ENCODE measurements at places on chromosomes 16 and 17.

GRCh38 chr16:74607310-74607961, 522 bp upstream of the GLG1 start:
- no peak for DNase-seq

DNA sequence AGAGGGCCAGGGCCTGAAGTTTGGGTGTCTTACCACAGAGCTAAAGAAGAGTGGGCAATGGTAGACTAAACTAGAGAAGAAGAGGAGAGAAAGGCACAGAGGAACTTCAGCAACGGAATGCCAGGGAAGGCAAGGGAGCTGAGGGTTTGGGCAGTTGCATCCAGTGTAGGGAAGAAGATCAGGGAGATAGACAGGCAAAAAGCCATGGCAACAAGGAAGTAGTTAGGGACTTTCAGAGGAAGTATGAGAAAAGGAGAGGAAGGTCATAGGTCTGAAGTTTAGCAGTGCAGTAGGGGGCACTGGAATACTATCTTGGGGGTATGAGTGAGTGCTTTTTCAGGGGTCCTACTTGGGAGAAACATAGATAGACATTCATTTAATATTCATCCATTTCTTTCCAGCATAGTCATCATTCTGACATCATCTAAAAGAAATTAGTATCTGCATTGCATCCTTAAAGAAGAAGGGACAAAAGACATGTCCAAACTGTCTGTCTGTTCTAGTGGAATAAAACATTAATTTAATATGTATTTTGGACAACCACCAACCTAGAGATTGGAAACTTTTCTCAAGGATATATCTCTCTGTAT, 2.2 kb upstream of the NF1 start:
- DNase-seq = no peak

DNA sequence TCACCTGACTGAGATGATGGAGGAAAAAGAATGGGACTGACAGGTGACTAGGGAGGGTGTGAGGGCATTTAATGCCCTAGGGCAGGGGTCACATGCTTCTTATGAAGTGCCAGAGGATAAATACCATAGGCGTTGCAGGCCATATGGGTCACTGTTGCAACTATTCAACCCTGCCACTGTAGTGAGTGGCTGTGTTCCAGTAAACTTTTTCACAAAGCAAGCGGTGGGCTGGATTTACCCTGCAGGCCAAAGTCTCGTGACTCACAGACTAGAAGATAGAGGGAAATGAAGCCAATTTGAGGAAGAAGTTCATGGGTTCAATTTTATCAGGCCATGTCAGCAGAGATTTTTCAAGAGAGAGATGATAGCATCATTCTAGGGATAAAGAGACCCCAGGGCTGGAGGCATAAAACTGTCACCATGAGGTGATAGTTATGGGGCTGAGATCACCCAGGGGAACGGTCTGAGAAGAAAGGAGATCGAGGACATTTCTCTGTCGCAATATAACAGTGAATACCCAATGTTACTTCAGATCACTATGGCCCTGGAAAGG, 8.6 kb downstream of the ARHGAP17 start:
- peak; percentile 77 for DNase-seq

DNA sequence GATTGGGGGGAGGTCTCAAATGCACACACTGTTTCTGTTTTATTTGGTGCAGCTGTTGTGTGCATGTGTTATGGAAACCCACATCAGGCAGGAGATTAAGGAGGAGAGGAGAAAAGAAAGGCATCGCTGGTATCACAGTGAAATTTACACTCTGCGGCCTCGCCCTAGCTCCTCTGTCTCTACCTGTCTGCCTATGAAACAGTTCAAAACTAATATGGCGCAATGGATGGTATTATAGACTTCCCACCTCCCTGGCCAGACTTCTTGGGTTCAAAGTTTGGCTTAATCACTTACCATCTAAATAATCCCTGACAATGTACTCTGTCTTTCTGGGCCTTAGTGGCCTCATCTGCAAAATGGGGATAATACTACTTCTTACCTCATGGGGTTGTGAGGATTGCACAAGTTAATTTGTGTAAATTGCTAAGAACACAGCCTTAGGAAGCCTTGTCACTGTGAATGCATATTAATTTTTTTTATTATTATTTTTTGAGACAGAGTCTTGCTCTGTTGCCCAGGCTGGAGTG, 1.4 kb upstream of the ABCC1 start:
- DNase-seq = no peak

DNA sequence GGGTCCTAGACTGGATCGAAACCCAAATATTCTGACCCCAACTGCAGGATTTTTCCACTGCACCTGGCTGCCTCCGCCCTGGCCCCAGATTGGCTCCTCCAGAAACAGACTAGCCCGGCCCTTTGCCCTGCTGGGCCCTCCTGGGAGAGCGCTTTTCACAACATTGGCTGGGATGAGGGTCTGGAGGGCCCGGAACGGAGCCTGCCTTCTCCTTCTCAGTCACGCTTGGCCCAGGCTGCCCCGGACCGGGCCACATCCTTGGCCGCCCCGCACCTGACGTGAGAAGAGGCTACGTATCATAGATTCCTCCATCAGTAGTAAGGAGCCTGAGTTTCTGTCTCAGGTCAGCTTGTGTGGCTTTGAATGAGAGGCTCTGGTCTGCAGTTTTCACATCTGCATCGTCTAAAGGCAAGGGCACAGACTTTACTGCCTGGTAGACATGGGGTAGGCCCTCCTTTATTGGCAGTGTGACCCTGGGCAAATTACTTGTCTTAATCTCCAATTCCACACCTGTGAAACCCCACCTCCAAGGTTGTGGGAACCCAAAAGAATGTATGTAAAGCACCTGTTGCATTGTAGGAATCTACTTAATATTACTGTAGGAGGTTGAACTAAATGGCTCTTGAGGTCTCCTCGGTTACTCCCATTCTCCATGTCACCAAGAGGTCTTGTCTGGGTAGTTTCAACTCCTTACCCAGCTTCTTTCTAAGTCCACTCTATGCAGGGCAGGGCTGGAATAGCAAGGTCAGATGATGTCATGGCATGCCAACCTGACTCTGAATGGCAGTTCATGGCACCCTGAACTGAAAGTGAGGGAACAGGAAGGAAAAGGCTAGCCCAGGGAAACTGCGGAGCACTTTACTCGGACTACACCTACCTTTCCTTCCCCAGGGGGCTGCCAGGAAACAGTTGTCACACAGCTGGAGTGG, 661 bp downstream of the LRRC3C start:
- peak; percentile 23 for DNase-seq

DNA sequence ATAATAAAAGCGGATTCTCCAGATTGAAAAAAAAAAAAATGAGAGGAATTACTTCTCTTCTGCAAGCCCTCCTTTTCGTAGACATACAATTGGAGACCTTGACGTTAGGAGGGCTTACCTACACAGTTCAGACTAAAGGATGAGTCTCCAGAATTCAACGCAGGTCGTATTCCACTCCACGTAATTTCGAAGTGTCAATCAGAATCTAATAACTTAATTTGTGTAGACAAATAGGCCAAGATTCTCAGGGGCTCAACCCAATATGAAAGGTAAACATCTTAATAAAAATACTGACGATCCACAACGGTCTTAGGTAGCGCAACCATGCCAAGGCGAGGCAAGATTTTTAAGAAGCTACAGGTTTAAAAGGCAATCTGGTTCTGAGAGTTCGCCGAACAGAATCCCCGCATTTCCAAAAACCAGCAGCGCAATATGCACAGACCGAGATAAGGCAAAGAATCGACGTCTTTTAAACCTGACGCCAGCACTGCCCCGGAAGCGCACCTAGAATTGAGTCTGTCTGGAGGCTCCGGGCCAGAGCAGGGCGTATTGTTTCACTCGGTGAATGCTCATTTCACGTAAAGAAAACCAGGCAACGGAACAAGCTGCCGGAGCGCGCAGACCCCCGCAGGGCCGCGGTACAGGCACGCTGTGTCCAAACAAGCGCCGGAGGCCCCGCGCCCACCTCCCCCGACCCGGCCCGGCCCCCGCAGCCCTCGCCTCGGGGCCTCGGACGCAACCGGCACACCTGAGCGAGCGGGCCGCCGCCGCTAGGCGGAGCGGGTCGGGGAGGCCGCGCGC, 623 bp downstream of the MBTPS1 start:
- peak; percentile 25 for DNase-seq

DNA sequence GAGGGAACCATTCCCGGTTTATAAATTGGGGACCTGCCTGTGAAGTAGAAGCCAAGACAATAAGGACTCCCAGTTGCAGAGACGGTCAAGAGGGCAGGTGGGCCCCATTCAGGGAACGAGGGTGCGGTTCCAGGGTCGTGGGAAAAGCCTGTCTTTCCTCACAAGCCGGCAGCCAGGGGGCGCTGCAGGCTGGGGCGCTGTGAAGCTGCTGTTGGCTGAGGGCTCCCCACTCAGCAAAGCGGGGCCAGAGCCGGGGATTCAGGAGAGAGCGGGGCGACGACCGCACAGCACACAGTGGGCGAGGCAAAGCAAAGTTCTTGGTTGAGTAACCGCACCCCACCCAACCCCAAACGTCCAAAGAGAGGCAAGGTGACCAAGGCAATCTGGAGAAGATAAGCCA, 24.9 kb downstream of the CDRT15 start:
- DNase-seq = no peak

- no peak for DNase-seq
Measured at GRCh38 chr16:80047842-80048241, 447.3 kb upstream of the MAF start.

GRCh38 chr16:85989863-85990643, 91.1 kb downstream of the IRF8 start:
- DNase-seq = no peak

DNA sequence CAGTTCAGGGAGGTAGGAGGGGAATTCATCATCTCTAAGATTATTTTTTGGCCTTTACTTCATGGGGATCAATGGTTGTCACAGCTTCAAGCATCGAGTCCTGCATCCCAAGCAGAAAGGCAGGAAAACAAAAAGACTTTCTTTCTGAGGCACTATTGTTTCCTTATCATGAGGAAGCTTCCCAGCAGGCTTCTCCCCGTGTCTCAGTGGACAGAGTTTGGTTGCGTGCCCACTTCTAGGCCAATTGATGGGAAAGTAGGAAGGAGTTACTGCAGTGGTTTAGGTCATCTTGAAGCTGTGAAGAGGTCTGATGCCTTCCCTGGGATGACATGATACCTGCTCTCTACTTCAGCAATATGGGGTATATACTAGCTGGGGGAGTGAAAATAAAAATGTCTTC, 175.3 kb upstream of the CDH13 start:
- no peak for DNase-seq

DNA sequence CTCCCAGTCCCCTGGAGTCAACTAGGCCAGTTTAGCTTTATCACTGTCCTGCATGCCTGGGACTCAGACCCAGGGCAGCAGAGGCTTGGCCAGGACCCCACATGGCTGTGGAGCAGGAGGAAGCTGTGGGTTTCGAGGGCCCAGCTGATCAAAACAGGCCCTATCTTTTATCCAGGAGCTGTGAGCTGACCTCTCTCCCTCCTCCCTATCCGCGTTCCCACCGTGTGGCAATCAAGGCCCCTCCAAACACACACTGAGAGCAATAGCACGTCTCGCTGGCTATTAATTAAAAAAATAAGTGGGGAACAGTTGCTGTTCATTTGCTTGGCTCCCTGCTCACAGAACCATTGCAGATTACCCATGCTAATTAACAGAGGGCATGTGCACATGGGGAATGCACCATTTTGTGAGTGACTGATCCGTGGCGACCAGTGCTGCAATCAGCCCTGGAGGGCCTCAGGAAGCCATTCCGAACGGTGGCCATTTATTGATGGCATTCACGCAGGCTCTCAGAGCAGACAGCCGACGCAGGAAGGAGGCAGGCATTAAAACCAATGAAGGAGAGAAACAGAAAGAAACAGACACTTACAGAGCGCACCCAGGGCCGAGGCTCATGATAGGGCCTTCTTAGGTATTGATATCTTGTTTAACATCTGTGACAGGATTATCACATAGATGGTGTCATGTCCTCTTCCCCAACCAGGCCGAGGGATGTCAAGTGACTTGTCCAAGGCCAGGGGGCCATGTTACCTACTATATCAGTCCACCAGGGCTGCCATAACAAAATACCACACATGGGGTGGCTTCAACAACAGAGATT, 157.1 kb downstream of the KATNIP start:
- no peak for DNase-seq

Data from NCI-H226 (cell line).